H1 (cell line): ENCODE measurements at places on chromosomes 2 and 18.

GRCh38 chr2:10075101-10075500 is 5.1 kb downstream of the CYS1 start:
- DNase-seq: no peak

DNA sequence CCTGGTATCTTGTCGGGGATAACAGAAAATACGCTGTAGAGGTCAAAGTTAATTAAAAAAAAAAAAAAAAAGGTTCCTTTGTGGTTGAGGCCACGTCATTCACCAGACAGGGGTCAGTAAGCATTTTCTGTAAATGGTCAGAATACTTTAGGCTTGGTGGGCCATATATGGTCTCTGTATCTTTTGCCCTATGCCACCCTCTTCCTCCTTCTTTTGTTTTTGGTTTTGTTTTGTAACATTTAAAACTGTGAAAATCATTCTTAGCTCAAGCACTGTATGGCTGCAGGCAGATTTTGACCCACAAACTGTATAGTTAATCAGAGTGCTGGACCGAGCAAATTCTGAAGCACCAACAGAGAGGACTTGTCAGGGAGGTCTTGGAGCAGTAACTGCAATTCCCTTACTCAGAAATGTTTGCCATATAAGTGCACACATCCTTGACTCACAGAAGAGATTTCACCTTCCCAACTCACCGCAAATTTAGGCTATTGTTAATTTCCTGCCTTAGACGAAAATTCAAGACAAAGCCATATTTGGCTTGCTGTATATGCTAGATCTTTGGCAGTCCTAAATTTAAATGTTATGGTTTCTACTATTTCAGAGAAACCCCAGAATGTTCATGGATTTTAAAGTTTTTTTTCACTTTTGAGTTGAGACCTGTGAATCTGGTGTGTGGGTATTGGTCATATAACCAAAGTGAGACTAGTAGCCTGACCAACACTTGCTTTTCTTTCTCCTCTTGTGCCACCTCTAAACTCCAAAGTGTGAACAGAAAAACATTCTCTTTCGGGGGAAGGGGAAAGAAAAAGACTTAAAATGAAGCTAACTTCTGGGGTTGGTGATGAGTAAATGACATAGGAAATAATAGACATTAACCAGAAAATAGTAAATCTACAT is 65.4 kb downstream of the DOCK10 start:
- DNase-seq: no peak

- DNase-seq: no peak
Measured at GRCh38 chr2:182359027-182359989, 67.5 kb downstream of the PDE1A start.

GRCh38 chr2:193114827-193115226 is 920.1 kb upstream of the TMEFF2 start:
- DNase-seq: no peak

DNA sequence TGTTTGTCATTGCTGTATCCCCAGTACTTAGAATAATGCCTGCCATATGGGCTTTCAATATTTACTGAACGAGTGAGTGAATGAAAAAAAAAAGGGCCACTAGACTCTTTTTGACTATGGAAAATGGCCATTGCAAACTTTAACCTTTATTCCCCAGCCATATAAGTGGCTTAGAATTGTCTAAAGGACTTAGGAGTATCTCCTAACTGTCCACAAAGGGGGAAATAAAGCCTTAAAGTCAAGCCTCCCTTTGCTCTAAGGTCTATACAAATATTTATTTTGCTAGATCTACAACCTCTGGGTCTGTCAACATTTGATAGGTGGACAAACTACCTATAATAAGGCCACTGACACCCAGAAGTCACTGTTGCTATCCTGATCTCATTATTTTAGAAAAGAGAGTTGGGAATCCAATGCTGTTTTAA is 25.7 kb downstream of the UPP2 start:
- DNase-seq: no peak

- no peak for DNase-seq
Measured at GRCh38 chr2:182426918-182427240, at the start of gene PDE1A. PDE1A (minus strand) TSS chr2:182427036.

- DNase-seq: no peak
Measured at GRCh38 chr2:135926605-135927004, 50.4 kb upstream of the MCM6 start.
